ENCODE measurements at places on chromosomes 3 and 15.

DNA sequence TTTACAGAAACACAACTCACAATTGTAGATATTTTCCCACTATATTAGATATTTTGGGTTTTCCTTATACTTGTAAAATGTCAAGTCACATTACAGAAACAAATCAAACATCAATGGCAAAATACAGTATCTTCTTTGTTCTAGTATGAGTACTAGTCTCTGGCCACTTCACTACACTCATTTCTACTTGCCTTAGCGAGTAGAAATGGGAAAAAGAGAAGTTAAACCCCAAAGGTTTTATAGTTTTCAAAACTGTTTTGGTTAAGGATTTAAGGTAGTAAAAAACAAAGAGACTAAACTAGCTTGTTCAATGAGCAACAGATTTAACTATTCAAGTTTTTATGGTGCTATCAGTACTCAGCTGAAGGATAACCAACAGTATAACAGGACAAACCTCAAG lies 81.7 kb downstream of the BTD start:
- DNase-seq, result no peak

- DNase-seq, result no peak
Measured at GRCh38 chr15:63772520-63772919, 61.2 kb downstream of the HERC1 start.

GRCh38 chr15:38795471-38796245 lies 231.0 kb upstream of the RASGRP1 start:
- no peak for DNase-seq

- no peak for DNase-seq
Measured at GRCh38 chr3:155047672-155048071, 32.4 kb upstream of the MME start.

DNA sequence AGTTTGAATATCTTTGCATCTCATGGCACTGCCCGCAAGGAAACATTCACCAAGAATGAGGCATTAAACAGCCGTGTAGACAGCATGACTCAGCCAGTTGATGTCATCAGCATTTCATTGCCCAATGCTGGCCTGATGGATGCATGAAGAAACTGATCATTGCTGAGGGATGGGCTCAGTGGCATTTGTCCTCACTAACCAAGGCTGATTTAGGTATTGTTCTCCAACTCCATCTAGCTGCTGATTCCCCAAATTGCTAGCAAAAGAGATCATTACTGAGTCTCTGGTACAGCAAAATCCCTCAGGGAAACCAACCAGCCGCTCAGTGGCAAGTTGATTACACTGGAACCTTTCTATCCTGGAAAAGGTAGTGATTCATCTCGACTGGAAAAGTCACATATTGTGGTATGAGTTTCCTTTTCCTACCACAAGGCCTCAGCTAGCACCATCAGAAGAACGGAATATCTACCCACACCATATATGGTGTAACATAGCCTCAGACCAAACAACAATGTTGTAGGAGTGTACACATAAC lies 186.5 kb upstream of the GAP43 start:
- no peak for DNase-seq

Measured in NCI-H187 treated with DMSO at 0.1 percent for 48 hours (cell line).